ENCODE measurements at places on chromosomes 2 and 18. TPM values are rescaled to one million over a fixed set of nuclear protein-coding genes. Genes with fewer than 3 reads are reported as not detected.

DNA sequence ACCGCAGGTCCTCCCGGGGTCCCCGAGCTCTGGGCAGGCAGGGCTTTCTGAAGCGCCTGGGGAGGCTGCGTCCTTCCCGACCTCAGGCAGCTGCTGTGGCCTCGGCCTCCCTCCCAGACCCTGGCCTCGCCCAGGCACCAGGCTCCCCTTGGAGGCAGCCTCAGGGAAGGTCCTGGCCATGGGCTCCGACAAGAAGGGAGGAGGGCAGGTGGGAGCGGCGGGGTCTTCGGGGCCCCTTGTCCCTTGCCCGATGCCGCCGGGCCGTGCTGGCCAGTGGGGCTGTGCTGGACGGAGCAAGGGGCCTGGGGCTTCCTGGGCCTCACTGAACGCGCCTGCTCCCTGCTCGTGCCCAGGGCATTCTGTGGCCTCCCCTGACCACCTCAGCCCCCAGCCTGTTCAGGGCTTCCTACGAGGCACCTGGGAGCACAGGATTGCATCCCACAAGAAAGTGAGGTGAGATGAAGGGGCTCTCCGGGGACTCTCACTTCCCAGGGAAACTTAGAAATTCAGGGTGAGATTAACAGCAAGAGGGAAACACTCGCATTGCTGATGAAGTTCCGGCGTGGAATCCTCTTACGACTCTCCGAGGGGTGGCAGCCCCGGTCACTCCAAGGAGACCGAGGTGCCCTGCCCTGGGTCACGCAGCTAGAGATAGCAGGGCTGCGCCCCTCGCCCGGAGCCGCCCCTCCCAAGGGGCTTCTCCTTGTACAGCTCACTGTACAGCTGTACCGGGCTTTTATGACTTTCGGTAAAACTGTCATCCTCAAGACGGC lies 778 bp downstream of the MFSD2B start:
- peaks cover 1% of the 10 kb centered on the region for H3K4me1 ChIP-seq
- H3K27ac ChIP-seq = no peak overlapping the region
- no peaks in the 10 kb centered on the region for H3K36me3 ChIP-seq
- DNase-seq = no peak

The SCYGR4 gene
- not detected for total RNA-seq

DNA sequence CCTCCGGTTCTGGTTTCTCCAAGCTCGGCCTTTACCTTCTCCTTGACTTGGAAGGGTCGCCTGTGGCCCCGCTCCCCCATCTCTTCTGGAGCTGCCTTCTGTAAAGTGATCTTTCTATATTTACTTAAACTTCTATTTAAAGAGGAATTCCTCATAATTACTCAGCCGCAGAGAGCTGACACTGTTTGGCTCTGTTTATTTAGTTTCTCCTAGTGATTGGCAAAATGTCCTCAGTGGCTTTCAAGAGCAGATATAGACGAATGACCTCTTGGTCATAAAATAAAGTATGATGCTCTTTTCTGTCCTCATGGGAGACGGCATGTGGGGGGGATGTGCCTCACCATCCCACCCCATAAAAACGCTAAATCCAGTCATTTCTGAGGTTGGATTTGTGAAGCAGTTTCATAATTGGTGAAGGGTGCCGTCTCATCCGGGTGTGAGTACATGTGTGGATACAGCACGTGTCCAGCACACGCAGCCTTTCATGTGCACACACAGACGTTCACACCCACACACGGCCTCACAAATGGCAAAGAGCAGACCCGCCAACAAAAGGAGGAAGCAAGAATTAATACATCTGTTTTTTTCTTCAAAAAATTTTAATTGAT lies 43.4 kb upstream of the SMAD7 start:
- no peak overlapping the region for H3K4me3 ChIP-seq
- H3K27me3 ChIP-seq = no peaks in the 10 kb centered on the region
- H3K27ac ChIP-seq = peak overlapping the region; percentile 55
- H3K36me3 ChIP-seq = no peaks in the 10 kb centered on the region
- peak; percentile 83 for DNase-seq
- H3K4me1 ChIP-seq = peaks cover 55% of the 10 kb centered on the region

GRCh38 chr2:8617590-8617989 lies 64.3 kb upstream of the ID2 start:
- no peak for DNase-seq
- H3K27ac ChIP-seq = no peak overlapping the region
- no peaks in the 10 kb centered on the region for H3K36me3 ChIP-seq
- no peaks in the 10 kb centered on the region for H3K4me1 ChIP-seq

- H3K4me1 ChIP-seq = peaks cover 2% of the 10 kb centered on the region
- no peaks in the 10 kb centered on the region for H3K27me3 ChIP-seq
- H3K36me3 ChIP-seq = peaks cover 14% of the 10 kb centered on the region
- no peak overlapping the region for H3K4me3 ChIP-seq
Measured at GRCh38 chr2:73839653-73840411, 11.1 kb downstream of the STAMBP start.

The TMEM37 gene
- total RNA-seq = under 0.01 TPM

The INHBB gene
- 0.28 TPM for total RNA-seq

GRCh38 chr2:29228947-29229346 lies 113.7 kb downstream of the CLIP4 start:
- DNase-seq = no peak
- no peak overlapping the region for H3K27ac ChIP-seq
- H3K4me1 ChIP-seq = peaks cover 2% of the 10 kb centered on the region
- H3K36me3 ChIP-seq = no peaks in the 10 kb centered on the region
- peaks cover 62% of the 10 kb centered on the region for H3K27me3 ChIP-seq

DNA sequence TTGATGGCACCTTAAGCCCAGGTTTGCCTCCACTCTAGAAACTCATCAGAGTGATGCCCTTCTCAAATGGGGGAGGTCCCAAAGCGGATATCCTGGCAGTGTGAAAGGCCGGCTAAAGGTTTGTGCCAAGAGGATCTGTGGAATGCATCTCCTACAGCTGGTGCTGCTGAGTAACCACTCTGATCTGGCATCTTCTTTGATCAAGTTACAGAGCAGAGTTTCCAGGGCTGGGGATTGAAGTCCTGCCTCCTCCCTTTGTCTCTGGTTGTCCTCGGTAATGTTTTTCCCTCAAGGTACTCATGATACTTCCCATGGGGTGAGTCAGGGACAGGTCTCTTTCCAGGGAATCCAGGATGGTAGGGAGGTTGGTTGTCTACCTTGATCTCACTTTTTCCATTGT lies 24.6 kb downstream of the PRKRA start:
- no peaks in the 10 kb centered on the region for H3K4me1 ChIP-seq
- no peak overlapping the region for H3K4me3 ChIP-seq
- peak; percentile 41 for DNase-seq
- H3K27me3 ChIP-seq = no peaks in the 10 kb centered on the region
- H3K27ac ChIP-seq = no peak overlapping the region

GRCh38 chr18:11392980-11393885 lies 216.2 kb upstream of the SLC35G4 start:
- H3K27me3 ChIP-seq = no peaks in the 10 kb centered on the region
- H3K4me1 ChIP-seq = no peaks in the 10 kb centered on the region
- no peak overlapping the region for H3K27ac ChIP-seq
- no peak overlapping the region for H3K4me3 ChIP-seq

- H3K36me3 ChIP-seq = no peaks in the 10 kb centered on the region
- DNase-seq = no peak
- H3K4me3 ChIP-seq = no peak overlapping the region
- H3K4me1 ChIP-seq = no peaks in the 10 kb centered on the region
Measured at GRCh38 chr2:1567556-1568344, 154.5 kb downstream of the TPO start.

The MYO3B gene
- not detected for total RNA-seq

DNA sequence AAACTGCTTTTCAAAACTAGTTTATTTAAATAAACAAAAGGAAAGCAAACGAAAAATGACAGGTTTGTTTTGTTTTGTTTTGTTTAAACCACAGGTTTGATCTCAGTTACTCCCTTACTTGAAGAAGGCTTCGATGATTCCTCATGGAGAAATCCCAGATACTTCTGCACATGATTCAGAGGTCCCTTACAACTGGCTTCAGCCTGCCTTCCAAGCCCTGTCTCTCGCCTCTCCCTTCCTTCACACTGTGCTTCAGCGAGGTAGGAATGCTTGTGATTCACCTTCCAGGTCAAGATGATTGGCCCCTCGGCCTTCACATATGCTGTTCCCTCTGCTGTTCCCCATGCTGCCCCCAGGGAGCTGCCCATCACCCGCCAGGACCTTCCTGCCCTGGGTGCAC lies 104.1 kb upstream of the ITGA6 start:
- peaks cover 5% of the 10 kb centered on the region for H3K4me1 ChIP-seq
- no peak overlapping the region for H3K4me3 ChIP-seq
- H3K27me3 ChIP-seq = no peaks in the 10 kb centered on the region
- DNase-seq = peak; percentile 40
- H3K36me3 ChIP-seq = no peaks in the 10 kb centered on the region

DNA sequence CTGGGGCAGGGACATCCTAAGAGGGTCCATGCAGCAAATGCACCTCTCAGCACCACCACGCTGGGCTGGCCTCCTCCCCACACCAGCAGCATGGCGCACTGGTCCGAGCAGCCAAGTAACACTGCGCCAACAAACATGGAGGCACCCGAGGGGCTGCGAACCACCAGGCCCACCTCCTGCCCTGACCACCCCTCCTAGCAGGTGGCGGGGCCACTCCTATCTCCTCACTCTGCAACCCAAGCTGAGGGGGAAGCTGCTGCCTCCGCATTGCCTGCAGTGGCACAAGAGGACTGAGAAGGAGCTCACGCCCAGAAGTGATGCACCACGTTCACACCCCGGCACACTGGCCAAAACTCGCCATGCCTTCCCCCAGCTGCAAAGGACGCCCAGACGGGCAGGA lies 94.4 kb downstream of the EIPR1 start:
- no peak overlapping the region for H3K4me3 ChIP-seq
- no peaks in the 10 kb centered on the region for H3K36me3 ChIP-seq
- no peak overlapping the region for H3K27ac ChIP-seq
- H3K4me1 ChIP-seq = no peaks in the 10 kb centered on the region
- no peak for DNase-seq

DNA sequence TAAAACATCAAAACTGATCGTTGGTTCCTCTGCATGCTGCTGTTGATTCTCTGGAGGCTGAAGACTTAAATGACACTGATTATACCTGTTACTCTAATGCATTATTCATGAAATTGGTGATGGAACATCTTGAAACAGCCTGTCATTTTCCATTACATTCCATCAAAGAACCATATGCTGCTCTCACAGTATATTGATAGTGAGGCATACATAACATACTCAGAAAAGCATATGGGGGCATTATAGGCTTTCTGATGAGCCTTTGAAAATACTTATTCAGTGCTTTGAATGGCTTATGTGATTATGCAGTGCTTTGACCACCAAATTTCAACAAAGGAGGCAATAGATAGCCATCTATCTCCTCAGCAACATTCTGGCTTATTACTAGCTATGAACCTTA lies 392.1 kb downstream of the CDH19 start:
- H3K4me3 ChIP-seq = no peak overlapping the region
- H3K4me1 ChIP-seq = no peaks in the 10 kb centered on the region
- no peaks in the 10 kb centered on the region for H3K27me3 ChIP-seq
- no peaks in the 10 kb centered on the region for H3K36me3 ChIP-seq
- DNase-seq = no peak
- H3K27ac ChIP-seq = no peak overlapping the region

GRCh38 chr2:38131676-38132075 lies 55.7 kb upstream of the CYP1B1 start:
- no peaks in the 10 kb centered on the region for H3K36me3 ChIP-seq
- H3K4me3 ChIP-seq = no peak overlapping the region
- H3K4me1 ChIP-seq = no peaks in the 10 kb centered on the region
- no peak overlapping the region for H3K27ac ChIP-seq
- no peaks in the 10 kb centered on the region for H3K27me3 ChIP-seq
- DNase-seq = no peak

The FAM117B gene
- 1.1 TPM for total RNA-seq

DNA sequence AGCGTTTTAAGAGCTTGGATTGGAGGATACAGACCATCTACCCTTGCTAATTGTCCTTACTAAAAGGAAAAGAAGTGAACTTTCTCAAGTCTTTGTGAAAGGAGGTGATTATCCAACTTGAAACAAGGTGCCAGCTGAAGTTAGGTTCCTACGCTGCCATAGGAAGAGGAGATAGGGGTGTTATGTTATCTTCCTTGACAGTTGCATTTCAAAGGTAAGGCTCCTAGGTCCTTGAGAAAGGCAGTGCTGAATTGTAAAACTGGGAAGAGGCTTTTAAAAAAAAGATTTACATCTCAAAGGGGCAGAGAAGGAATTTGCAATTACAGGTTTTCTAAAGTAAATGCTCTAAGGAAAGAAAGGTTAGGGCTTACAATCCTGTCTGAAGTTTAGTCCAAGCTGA lies 810.2 kb upstream of the LRATD1 start:
- no peaks in the 10 kb centered on the region for H3K36me3 ChIP-seq
- H3K4me3 ChIP-seq = no peak overlapping the region
- DNase-seq = no peak
- H3K27me3 ChIP-seq = no peaks in the 10 kb centered on the region
- H3K4me1 ChIP-seq = no peaks in the 10 kb centered on the region

The VAMP5 gene
- total RNA-seq = 27.8 TPM

GRCh38 chr2:234630801-234631261 lies 133.9 kb upstream of the ARL4C start:
- peak overlapping the region; percentile 66 for H3K27ac ChIP-seq
- no peak overlapping the region for H3K4me3 ChIP-seq
- H3K4me1 ChIP-seq = peaks cover 33% of the 10 kb centered on the region
- no peaks in the 10 kb centered on the region for H3K27me3 ChIP-seq

DNA sequence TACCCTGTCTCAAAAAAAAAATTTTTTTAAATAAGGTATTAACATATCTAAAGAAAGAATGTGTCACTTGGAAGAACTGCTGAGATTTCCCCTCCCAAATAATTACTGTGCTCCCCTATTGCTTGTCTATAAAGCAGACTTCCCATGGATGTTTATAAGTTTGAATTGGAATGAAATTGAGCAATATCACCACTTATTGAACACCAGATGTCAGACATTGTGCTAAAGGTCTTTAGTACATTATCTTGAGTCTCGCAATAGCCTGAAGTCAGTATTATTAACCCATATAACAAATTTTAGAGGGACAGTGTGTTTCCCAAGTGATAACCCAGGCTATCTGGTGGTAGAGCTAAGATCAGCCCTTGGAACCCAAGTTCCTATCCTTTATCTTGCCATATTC lies 102.9 kb upstream of the MSH2 start:
- DNase-seq = no peak
- no peak overlapping the region for H3K27ac ChIP-seq
- H3K36me3 ChIP-seq = no peaks in the 10 kb centered on the region
- H3K4me3 ChIP-seq = no peak overlapping the region
- no peaks in the 10 kb centered on the region for H3K27me3 ChIP-seq
- peaks cover 3% of the 10 kb centered on the region for H3K4me1 ChIP-seq

The LYG2 gene
- not detected for total RNA-seq

Data from IMR-90 (cell line).